Esophagus muscularis mucosa (tissue), 4 donors: ENCODE measurements at places on chromosomes 2 and 18. TPM values are rescaled to one million over a fixed set of nuclear protein-coding genes. Genes with fewer than 3 reads are reported as not detected.

GRCh38 chr2:169291517-169291916, 70.8 kb downstream of the LRP2 start:
- DNase-seq, result no peak

- no peak for DNase-seq
Observed at GRCh38 chr18:22796113-22796512, 137.0 kb upstream of the RBBP8 start.

DNA sequence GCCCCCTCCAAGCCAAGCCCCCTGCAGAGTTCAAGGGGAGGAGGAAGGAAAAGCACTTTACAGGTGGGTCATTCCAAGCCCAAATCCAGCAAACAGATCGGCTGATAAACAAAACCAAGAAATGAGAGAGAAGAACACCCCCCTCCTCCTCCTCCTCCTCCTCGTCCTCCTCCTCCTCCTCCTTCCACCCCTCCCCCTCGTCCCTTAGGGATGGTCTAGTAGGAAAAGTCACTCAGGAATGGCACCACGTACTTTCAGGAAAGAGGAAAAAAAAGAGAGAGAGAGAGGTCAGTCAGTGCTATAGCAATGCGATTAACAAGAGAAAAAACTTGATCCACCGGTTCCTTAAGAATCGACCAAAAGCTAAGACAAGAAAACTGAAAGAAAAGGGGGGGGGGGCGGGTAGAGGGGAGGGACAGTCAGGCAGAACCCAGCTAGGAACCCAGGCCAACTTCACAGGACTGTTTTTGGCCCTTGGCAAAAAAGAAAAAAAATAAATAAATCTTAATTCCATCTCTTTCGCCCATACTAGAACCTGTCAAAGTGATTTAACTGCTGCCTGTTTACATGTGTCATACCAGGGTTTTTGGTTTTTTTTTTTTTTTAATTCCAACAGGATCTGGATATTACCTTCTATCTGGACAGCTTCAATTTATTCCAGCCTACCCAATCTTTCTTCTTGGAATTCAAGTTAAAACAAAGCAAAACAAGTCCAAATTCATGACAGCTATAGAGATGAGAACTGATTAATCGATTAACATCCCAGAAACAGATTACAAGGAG, 906 bp downstream of the IKZF2 start:
- no peak for DNase-seq

B3GNT7 gene
- 5.1 TPM for total RNA-seq

- DNase-seq, result no peak
Observed at GRCh38 chr2:241633561-241633960, 3.4 kb downstream of the THAP4 start.

DNA sequence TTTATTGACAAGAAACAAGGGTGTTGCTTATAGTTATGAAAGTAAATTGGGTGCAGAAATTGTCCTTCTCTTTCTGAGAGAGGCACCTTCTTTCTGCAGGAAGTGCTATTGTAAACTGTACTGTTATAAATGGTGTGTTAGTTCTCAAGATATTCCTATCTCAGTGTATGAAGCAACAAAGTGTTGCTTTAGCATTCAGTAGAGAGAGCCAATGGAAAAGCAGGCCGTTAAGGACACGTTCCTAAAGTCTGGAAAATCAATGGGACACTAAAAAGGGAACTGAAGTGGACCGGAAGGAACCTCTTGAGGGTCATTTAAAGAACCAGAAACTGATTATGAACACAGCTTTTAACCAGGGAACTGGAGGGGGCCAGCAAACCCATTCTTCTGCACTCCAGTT, 510.0 kb upstream of the ZEB2 start:
- DNase-seq, result no peak

DNA sequence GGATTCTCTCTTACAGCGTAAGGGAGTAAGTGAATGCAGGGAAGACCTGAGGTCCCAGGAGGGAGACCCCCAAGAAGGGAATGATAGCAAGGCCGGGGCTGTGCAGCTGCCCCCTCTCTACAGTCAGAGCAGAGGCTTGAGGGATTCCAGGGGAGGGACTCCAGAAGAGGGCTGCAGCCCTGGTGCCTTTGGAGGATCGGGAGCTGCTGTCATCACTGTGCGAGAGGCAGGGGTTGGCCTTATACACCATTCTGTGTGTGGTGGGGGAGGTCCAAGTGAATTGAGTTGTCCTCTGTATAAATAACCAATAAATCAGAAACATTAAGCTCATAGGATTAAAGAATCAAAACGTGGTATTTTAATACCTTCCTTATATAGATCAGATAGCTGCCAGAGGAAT, 114.9 kb downstream of the GLI2 start:
- no peak for DNase-seq

GRCh38 chr18:3652380-3653262, 202.6 kb downstream of the TGIF1 start:
- no peak for DNase-seq
